ENCODE measurements at places on chromosomes 2 and 18.

GRCh38 chr18:76412010-76412817 lies 82.8 kb downstream of the ZNF516 start:
- H3K27ac ChIP-seq, result peak overlapping the region; percentile 37
- H3K36me3 ChIP-seq, result peaks cover 16% of the 10 kb centered on the region
- no peak overlapping the region for H3K4me3 ChIP-seq
- peaks cover 18% of the 10 kb centered on the region for H3K4me1 ChIP-seq

- no peak for DNase-seq
- peaks cover 21% of the 10 kb centered on the region for H3K4me1 ChIP-seq
- no peak overlapping the region for H3K27ac ChIP-seq
- no peak overlapping the region for H3K4me3 ChIP-seq
Observed at GRCh38 chr2:127597984-127598380, 48.0 kb upstream of the GPR17 start.

DNA sequence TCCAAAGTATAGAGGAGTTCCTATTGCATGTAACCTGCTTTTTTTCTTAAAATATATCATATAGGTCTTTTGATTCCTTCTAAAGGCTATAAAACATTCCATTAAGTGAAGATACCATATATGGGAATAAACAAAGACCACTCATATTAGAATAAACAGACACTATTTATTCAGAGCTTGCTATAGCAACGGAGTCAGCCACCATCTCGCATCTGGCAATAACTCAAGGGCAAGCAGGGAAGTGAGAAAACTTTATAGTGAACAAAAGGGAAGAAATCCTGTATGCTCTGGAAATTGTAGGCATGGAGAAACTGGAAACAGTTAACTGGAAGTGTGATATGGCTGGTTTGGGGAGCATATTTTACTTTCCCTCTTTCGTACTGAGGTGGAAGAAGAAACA lies 301.9 kb downstream of the PTH2R start:
- no peak overlapping the region for H3K4me3 ChIP-seq
- no peak for DNase-seq
- H3K36me3 ChIP-seq, result no peaks in the 10 kb centered on the region
- H3K27ac ChIP-seq, result no peak overlapping the region

DNA sequence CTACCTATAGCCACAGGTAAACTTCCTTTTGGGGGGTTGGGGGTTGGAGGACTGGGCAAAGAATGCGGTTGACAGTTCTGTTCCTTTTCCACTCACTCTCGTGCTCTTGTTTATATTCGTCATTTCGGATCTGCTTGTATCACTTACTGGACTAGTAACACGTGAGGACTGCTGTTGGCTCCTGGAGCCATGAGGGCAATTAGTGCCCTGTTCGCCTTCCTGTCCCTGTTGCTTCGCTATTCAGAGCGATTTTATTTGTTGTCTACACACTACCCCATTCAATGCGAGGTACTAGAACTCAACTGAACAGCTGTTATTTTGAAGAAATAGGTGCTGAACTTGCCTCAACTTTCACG lies 1.1 kb downstream of the KCNJ3 start:
- peaks cover 9% of the 10 kb centered on the region for H3K4me1 ChIP-seq
- no peak for DNase-seq
- H3K36me3 ChIP-seq, result peaks cover 11% of the 10 kb centered on the region
- no peak overlapping the region for H3K27ac ChIP-seq

- no peak overlapping the region for H3K4me3 ChIP-seq
- H3K36me3 ChIP-seq, result no peaks in the 10 kb centered on the region
- no peak overlapping the region for H3K27ac ChIP-seq
- H3K27me3 ChIP-seq, result no peaks in the 10 kb centered on the region
- H3K4me1 ChIP-seq, result no peaks in the 10 kb centered on the region
Observed at GRCh38 chr2:221635949-221636348, 63.8 kb upstream of the EPHA4 start.

DNA sequence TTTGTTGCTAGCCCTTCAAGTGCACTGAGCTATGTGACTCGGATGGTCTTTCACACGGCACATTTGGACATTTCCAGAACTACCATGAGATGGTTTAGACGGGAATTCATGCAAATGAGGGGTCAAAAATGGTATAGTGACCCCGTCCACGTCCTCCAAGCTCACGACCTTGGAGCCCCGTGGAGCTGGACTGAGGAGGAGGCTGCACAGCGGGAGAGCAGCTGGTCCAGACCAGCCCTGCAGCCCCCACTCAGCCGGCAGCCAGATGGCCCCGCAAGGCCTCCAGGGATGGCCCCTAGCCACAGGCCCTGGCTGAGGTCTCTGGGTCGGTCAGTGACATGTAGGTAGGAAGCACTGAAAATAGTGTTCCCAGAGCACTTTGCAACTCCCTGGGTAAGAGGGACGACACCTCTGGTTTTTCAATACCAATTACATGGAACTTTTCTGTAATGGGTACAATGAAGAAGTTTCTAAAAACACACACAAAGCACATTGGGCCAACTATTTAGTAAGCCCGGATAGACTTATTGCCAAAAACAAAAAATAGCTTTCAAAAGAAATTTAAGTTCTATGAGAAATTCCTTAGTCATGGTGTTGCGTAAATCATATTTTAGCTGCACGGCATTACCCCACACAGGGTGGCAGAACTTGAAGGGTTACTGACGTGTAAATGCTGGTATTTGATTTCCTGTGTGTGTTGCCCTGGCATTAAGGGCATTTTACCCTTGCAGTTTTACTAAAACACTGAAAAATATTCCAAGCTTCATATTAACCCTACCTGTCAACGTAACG lies 88.8 kb downstream of the EPAS1 start:
- no peak for DNase-seq
- no peaks in the 10 kb centered on the region for H3K4me1 ChIP-seq
- H3K36me3 ChIP-seq, result no peaks in the 10 kb centered on the region
- peaks cover 11% of the 10 kb centered on the region for H3K27me3 ChIP-seq
- no peak overlapping the region for H3K27ac ChIP-seq

- H3K27ac ChIP-seq, result no peak overlapping the region
- no peak for DNase-seq
- H3K4me3 ChIP-seq, result no peak overlapping the region
- H3K4me1 ChIP-seq, result peaks cover 4% of the 10 kb centered on the region
Observed at GRCh38 chr2:143451642-143452281, 322.5 kb downstream of the ARHGAP15 start.

- peaks cover 5% of the 10 kb centered on the region for H3K27me3 ChIP-seq
- H3K36me3 ChIP-seq, result peaks cover 3% of the 10 kb centered on the region
- no peak overlapping the region for H3K4me3 ChIP-seq
- no peak for DNase-seq
Observed at GRCh38 chr18:2871111-2871720, 24.4 kb downstream of the EMILIN2 start.

DNA sequence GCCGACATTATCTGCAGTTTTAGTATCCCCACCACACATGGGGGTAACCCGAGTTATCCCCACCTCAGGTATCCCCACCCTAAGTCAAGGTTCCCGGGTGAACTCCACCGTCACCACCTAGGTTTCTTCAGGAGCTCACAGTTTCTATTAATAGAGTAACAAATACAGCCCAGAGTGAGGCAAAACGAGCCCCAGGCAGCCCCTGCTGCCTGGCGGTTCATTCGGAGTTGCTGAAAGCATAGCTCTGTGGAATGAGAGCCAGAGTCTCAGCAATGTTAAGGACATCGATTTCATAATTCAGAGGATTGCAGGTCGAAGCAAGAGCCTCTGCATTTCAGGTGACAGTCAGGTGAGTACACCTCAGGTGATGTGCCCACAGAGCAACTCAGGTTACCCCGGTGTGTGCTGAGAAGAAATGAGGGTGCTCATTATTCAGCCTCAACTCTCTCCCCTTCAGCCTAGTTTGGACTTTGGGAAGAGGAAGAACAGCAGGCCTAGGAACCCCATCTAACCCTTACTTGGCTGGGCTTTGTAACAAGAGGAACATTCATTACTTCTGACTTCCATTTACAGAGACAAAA lies 10.7 kb downstream of the SATB2 start:
- no peak overlapping the region for H3K4me3 ChIP-seq
- no peak overlapping the region for H3K27ac ChIP-seq
- no peaks in the 10 kb centered on the region for H3K36me3 ChIP-seq
- H3K27me3 ChIP-seq, result peaks cover 29% of the 10 kb centered on the region
- no peaks in the 10 kb centered on the region for H3K4me1 ChIP-seq

GRCh38 chr18:53795061-53795460 lies 429.4 kb downstream of the MBD2 start:
- H3K4me3 ChIP-seq, result no peak overlapping the region
- DNase-seq, result no peak
- no peak overlapping the region for H3K27ac ChIP-seq
- no peaks in the 10 kb centered on the region for H3K27me3 ChIP-seq

- DNase-seq, result no peak
- no peaks in the 10 kb centered on the region for H3K36me3 ChIP-seq
- no peaks in the 10 kb centered on the region for H3K27me3 ChIP-seq
- no peak overlapping the region for H3K27ac ChIP-seq
Observed at GRCh38 chr18:45165176-45165713, 450.0 kb upstream of the SLC14A2 start.

GRCh38 chr2:109701362-109701761 lies 87.2 kb downstream of the SOWAHC start:
- H3K27ac ChIP-seq, result no peak overlapping the region
- no peak for DNase-seq
- H3K4me3 ChIP-seq, result no peak overlapping the region
- H3K4me1 ChIP-seq, result no peaks in the 10 kb centered on the region
- no peaks in the 10 kb centered on the region for H3K36me3 ChIP-seq

- H3K27ac ChIP-seq, result no peak overlapping the region
- H3K4me3 ChIP-seq, result no peak overlapping the region
- no peak for DNase-seq
- H3K36me3 ChIP-seq, result no peaks in the 10 kb centered on the region
- no peaks in the 10 kb centered on the region for H3K27me3 ChIP-seq
Observed at GRCh38 chr2:78864205-78864604, 161.3 kb upstream of the REG3G start.

DNA sequence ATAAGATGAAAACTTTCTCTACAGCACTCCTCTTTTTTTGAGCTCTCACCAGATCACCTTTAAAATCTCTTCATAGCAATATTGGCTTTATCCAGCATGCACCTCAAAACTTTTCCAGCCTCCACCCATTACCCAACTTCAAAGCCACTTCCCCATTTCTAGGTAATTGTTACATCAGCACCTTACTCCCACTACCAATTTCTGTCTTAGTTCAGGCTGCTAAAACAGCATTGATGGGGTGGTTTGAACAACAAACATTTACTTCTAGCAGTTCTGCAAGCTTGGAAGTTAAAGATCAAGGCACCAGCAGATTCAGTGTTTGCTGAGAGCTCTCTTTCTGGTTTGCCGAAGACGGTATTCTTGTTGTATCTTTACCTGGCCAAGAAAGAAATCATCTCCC lies 114.0 kb upstream of the SLC39A10 start:
- DNase-seq, result no peak
- peaks cover 22% of the 10 kb centered on the region for H3K4me1 ChIP-seq
- no peaks in the 10 kb centered on the region for H3K36me3 ChIP-seq
- no peaks in the 10 kb centered on the region for H3K27me3 ChIP-seq

- no peak overlapping the region for H3K4me3 ChIP-seq
- H3K36me3 ChIP-seq, result no peaks in the 10 kb centered on the region
- peaks cover 13% of the 10 kb centered on the region for H3K4me1 ChIP-seq
- H3K27me3 ChIP-seq, result no peaks in the 10 kb centered on the region
- H3K27ac ChIP-seq, result no peak overlapping the region
Observed at GRCh38 chr2:159125858-159126257, 157.4 kb downstream of the TANC1 start.

- H3K4me3 ChIP-seq, result peak overlapping the region; percentile 89
- peaks cover 9% of the 10 kb centered on the region for H3K36me3 ChIP-seq
- H3K4me1 ChIP-seq, result peaks cover 96% of the 10 kb centered on the region
- no peaks in the 10 kb centered on the region for H3K27me3 ChIP-seq
- H3K27ac ChIP-seq, result peak overlapping the region; percentile 97
Observed at GRCh38 chr2:54572636-54573536, 116.8 kb downstream of the SPTBN1 start.

GRCh38 chr18:8890957-8891464 lies 185.7 kb downstream of the MTCL1 start:
- no peak overlapping the region for H3K4me3 ChIP-seq
- peaks cover 9% of the 10 kb centered on the region for H3K36me3 ChIP-seq
- H3K27me3 ChIP-seq, result no peaks in the 10 kb centered on the region
- no peak for DNase-seq
- H3K27ac ChIP-seq, result no peak overlapping the region

DNA sequence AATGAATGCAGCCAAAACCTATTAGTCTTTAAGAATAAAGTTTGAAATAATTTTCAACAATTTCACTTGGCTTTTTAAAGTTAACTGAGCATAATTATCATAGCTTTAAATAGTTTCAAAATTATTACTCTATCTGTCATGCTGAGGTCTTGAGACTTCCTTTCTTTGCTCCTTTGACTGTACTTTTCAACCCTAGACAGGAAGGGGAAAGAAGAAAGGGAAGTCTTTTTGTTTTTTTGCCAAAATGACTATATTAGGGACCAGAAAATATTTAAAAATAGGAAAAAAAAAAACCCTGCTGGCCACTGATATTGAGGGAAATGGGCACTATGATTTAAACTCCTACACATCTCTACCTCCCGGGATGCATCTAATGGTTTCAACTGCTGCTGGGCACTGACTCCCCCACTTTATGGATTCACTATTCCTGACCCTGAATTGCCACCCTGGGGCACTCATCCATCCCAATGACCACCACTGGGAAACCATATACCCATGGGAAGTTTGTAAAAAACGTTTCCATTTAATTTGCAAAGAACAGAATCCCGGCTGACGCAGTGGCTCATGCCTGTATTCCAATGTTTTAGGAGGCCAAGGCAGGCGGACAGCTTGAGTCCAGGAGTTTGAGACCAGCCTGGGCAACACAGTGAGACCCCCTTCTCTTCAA lies 50.5 kb downstream of the GAREM1 start:
- no peaks in the 10 kb centered on the region for H3K4me1 ChIP-seq
- H3K36me3 ChIP-seq, result no peaks in the 10 kb centered on the region
- H3K4me3 ChIP-seq, result no peak overlapping the region
- H3K27me3 ChIP-seq, result no peaks in the 10 kb centered on the region
- DNase-seq, result no peak

GRCh38 chr18:48742706-48743475 lies 204.1 kb downstream of the CTIF start:
- DNase-seq, result no peak
- H3K36me3 ChIP-seq, result no peaks in the 10 kb centered on the region
- H3K4me1 ChIP-seq, result no peaks in the 10 kb centered on the region
- H3K4me3 ChIP-seq, result no peak overlapping the region
- no peaks in the 10 kb centered on the region for H3K27me3 ChIP-seq

GRCh38 chr2:25074826-25075225 lies 33.0 kb downstream of the EFR3B start:
- no peaks in the 10 kb centered on the region for H3K27me3 ChIP-seq
- peaks cover 5% of the 10 kb centered on the region for H3K4me1 ChIP-seq
- peaks cover 6% of the 10 kb centered on the region for H3K36me3 ChIP-seq
- H3K27ac ChIP-seq, result no peak overlapping the region

GRCh38 chr18:14075196-14075595 lies 57.0 kb downstream of the ZNF519 start:
- H3K36me3 ChIP-seq, result peaks cover 16% of the 10 kb centered on the region
- no peak overlapping the region for H3K4me3 ChIP-seq
- H3K27me3 ChIP-seq, result no peaks in the 10 kb centered on the region
- no peaks in the 10 kb centered on the region for H3K4me1 ChIP-seq

Data from naive B cell (primary cell).